ENCODE measurements at places on chromosomes 4 and X.

- DNase-seq: peak; percentile 91
These were observed 184.6 kb downstream of the OR13H1 start for GRCh38 chrX:131728295-131729145.

DNA sequence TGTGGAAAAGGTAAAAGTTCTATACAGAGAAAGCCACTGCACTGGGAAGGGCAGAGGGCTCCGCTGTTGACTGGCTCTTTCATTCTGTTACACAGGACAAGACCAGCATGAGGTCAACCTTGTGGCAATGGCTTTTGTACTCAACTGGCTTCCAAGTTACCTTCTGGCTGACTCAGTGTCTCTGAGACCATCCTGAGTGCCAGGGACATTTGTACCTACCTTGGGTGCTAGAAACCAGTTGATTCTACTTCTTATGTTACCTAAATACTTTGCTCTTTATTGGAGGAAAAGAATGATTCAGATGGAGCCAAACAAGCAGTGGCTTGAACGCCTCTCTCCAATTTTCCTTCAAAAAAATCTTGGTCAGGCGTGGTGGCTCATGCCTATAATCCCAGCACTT, 123.2 kb downstream of the RBM47 start:
- no peak for DNase-seq

DNA sequence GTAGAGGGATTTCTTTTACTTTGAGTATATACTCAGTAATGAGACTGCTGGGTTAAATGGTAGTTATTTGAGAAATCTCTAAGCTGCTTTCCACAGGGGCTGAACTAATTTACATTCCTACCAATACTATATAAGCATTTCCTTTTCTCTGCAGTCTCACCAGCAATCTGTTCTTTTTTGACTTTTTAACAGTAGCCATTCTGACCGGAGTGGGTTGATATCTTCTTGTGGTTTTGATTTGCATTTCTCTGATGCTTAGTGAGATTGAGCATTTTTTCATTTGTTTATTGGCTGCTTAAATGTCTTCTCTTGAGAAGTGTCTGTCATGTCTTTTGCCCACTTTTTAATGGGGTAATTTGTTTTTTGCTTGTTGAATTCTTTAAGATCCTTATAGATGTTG, 43.3 kb downstream of the SPCS3 start:
- no peak for DNase-seq

GRCh38 chr4:172143605-172144314, 330.6 kb downstream of the GALNTL6 start:
- no peak for DNase-seq

DNA sequence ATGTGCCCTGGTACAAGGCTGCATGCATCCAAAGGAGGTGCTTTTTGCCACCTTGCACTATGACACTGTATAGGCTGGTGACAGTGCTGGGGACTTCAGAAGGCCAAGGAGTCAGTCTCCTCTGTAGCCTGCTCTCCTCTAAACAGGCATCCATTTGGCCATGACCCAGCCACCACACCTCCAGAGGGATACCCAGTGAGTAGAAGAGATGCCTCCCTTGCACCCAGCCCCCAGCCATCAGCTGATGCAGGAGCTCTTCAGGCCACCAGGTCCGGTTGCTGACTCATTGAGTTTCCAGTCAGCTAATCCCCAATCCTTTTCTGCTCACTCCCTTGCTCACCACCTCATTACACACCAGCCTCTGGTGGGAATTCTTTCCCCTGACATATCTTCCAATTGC, 99.8 kb downstream of the PJA1 start:
- DNase-seq: no peak
